Osteocyte (in vitro differentiated cells): ENCODE measurements at places on chromosomes 16 and 17. TPM values are rescaled to one million over a fixed set of nuclear protein-coding genes. Genes with fewer than 3 reads are reported as not detected.

The MT3 gene
- total RNA-seq: not detected in 2 replicates

The MAPT gene
- total RNA-seq: 1.1 and 1.6 TPM in 2 replicates

The NACA2 gene
- total RNA-seq: not detected in 2 replicates

The KRTAP3-2 gene
- total RNA-seq: not detected in 2 replicates

The ZMYND15 gene
- 0.55 and 0.99 TPM in 2 replicates for total RNA-seq

The CSF3 gene
- not detected in 2 replicates for total RNA-seq

The TOX3 gene
- total RNA-seq: 0.46 and 0.86 TPM in 2 replicates

The ACADVL gene
- 302 and 354 TPM in 2 replicates for total RNA-seq
